ENCODE measurements at places on chromosomes 2 and 18. TPM values are rescaled to one million over a fixed set of nuclear protein-coding genes. Genes with fewer than 3 reads are reported as not detected.

DNA sequence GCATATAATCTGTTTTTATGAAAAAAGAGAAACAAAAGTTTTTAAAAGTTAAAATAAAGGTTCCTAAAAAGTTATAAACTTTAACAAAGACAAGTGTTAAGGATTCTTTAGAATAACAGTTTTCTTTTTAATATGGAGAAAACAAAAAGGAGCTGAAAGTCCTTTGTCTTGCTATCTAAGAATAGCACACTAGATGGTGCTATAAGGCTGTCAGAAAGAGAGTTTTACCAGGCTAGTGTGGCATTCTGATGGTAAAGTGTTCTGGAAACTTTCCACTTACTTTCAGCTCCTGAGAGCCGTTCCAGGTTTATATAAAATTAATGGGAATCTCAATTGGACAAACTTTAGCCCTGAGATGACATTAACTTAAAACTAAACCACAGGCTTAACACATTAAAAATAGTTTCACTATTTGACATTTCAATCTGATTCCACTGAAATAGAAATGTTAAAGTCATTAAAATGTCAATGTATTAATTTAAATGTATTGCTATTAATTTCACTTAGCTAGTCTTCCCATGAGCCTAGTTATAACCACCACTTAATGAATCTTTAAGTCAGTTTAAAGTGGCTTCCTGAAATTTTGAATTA, 3.7 kb downstream of the FBXO48 start:
- no peak overlapping the region for H3K27ac ChIP-seq
- H3K4me1 ChIP-seq = no peaks in the 10 kb centered on the region
- H3K36me3 ChIP-seq = no peaks in the 10 kb centered on the region
- DNase-seq = no peak
- H3K4me3 ChIP-seq = no peak overlapping the region

The CRYGD gene
- not detected for total RNA-seq

The COL5A2 gene
- total RNA-seq = 10.2 TPM

The KLHL30 gene
- total RNA-seq = 0.27 TPM

GRCh38 chr18:55073834-55074233, 114.6 kb upstream of the CCDC68 start:
- no peak overlapping the region for H3K27ac ChIP-seq
- no peaks in the 10 kb centered on the region for H3K4me1 ChIP-seq
- no peak for DNase-seq
- H3K27me3 ChIP-seq = no peaks in the 10 kb centered on the region

GRCh38 chr2:236689981-236690380, 120.4 kb downstream of the ACKR3 start:
- no peaks in the 10 kb centered on the region for H3K4me1 ChIP-seq
- no peak overlapping the region for H3K27ac ChIP-seq
- H3K27me3 ChIP-seq = no peaks in the 10 kb centered on the region
- H3K4me3 ChIP-seq = no peak overlapping the region
- H3K36me3 ChIP-seq = no peaks in the 10 kb centered on the region

GRCh38 chr2:55560855-55561254, 41.3 kb downstream of the CFAP36 start:
- H3K4me1 ChIP-seq = no peaks in the 10 kb centered on the region
- no peaks in the 10 kb centered on the region for H3K36me3 ChIP-seq
- no peak for DNase-seq
- H3K27ac ChIP-seq = no peak overlapping the region
- H3K27me3 ChIP-seq = no peaks in the 10 kb centered on the region
- no peak overlapping the region for H3K4me3 ChIP-seq

GRCh38 chr2:188765522-188766470, 208.4 kb upstream of the COL3A1 start:
- no peak overlapping the region for H3K4me3 ChIP-seq
- H3K4me1 ChIP-seq = no peaks in the 10 kb centered on the region
- H3K27me3 ChIP-seq = no peaks in the 10 kb centered on the region
- H3K27ac ChIP-seq = no peak overlapping the region
- no peaks in the 10 kb centered on the region for H3K36me3 ChIP-seq
- DNase-seq = no peak

- H3K4me1 ChIP-seq = no peaks in the 10 kb centered on the region
- H3K36me3 ChIP-seq = no peaks in the 10 kb centered on the region
- no peak overlapping the region for H3K4me3 ChIP-seq
Observed at GRCh38 chr2:54325148-54325547, 69.1 kb upstream of the TSPYL6 start.

GRCh38 chr2:104836841-104837240, 17.1 kb upstream of the POU3F3 start:
- no peak for DNase-seq
- H3K27me3 ChIP-seq = no peaks in the 10 kb centered on the region
- no peak overlapping the region for H3K27ac ChIP-seq
- no peaks in the 10 kb centered on the region for H3K4me1 ChIP-seq
- H3K4me3 ChIP-seq = no peak overlapping the region
- no peaks in the 10 kb centered on the region for H3K36me3 ChIP-seq

The STK11IP gene
- total RNA-seq = 19.4 TPM

DNA sequence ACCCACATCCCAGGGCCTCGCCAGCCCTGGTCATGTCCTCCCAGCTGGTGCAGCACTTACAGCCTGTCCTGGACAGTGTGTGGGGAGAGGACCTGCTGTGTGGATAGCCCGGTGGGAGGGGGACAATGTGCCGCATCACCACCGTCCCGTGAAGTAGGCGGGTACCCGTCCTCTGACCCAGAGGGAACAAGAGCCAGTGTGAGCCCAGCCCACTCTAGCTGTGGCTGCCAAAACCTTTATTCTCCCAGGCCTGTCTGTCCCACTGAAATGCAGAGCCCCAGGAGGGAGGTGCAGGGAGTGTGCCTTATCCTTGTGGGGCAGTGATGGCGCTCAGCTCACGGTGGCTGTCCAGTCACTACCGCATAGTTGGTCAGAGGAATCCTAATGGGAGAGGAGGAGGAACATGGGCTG, 1.7 kb downstream of the TRAF3IP1 start:
- no peaks in the 10 kb centered on the region for H3K27me3 ChIP-seq
- no peak for DNase-seq
- no peaks in the 10 kb centered on the region for H3K36me3 ChIP-seq
- H3K27ac ChIP-seq = no peak overlapping the region

The ARHGAP15 gene
- 203 TPM for total RNA-seq

DNA sequence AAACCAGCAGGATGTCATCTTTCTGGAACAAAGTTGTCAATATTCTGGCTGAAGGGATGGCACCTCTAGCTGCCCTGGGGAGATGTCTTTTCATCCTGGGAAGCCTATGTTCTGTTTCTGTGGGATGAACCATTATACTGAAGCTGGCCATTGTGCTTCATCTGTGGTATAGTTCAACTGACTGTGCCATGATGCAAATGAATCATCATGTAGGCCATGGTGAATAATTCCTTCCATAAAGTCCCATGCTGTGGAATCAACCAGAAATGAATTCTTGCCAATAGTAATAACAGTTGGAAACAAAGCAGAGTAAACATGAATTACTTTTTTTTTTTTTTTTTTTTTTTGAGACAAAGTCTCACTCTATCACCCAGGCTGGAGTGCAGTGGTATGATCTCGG, 64.1 kb upstream of the CNGA3 start:
- no peak overlapping the region for H3K4me3 ChIP-seq
- H3K27me3 ChIP-seq = no peaks in the 10 kb centered on the region
- no peak overlapping the region for H3K27ac ChIP-seq

- DNase-seq = no peak
- H3K36me3 ChIP-seq = no peaks in the 10 kb centered on the region
- no peaks in the 10 kb centered on the region for H3K4me1 ChIP-seq
Observed at GRCh38 chr18:67068608-67069007, 447.9 kb downstream of the DSEL start.

DNA sequence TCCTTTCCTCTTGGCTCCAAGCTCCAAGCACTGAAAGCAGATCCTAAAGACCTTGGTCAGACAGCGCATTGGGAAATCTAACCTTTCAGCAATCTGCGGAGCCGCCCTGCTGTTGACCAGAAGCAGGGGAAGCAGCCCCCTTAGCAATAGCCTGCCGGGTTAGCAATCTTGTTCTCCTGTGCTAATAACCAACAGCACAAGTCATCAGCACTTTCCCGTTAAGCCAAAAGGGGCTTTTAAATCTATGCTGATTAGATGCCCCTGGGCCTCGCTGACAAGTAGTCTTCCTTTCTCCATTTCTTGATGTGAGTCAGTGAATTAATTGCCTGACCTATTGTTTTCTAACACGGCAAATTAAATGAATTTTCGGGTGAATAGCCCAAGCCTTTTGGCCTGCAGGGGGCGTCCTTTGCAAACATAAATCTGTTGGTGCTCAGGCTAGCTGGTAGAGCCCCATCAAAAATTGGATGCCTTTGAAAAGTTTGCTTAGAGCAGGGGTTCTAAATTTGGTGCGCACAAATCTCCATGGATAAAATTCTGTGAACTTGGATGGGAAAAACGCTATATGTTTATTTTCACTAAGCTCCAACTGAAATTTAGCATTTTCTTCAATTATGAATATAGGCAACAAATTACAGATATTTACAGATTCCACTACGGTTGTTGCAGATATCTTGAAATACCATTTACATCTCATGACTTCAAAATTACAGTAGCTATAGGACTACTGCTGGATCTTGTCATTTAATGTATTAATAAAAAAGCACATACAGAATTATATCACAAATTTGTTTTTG, 24.6 kb downstream of the MAIP1 start:
- no peaks in the 10 kb centered on the region for H3K36me3 ChIP-seq
- H3K4me1 ChIP-seq = no peaks in the 10 kb centered on the region
- H3K27me3 ChIP-seq = no peaks in the 10 kb centered on the region
- no peak overlapping the region for H3K4me3 ChIP-seq

DNA sequence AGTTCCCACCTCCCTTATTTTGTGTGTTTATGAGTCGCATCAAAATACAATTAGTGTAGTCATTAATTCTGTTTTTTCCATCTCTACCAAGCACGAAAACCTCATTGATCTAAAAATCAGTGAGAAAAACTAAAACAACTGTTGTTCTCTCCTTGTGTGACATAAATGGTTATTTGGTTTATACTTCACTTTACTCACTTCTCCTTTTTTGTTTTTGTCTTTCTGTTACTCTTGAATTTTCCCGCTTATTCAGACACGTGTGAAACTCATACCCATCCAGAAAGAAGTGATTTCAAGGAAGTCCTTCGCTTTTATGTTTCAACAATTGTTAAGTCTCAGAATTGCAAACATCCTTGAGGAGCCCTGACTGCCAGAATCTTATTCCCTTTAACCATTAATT, 121.6 kb downstream of the EML6 start:
- no peak for DNase-seq
- no peaks in the 10 kb centered on the region for H3K4me1 ChIP-seq
- no peak overlapping the region for H3K27ac ChIP-seq
- no peaks in the 10 kb centered on the region for H3K36me3 ChIP-seq

GRCh38 chr2:128474036-128474955, 155.6 kb upstream of the HS6ST1 start:
- no peaks in the 10 kb centered on the region for H3K4me1 ChIP-seq
- no peaks in the 10 kb centered on the region for H3K27me3 ChIP-seq
- no peaks in the 10 kb centered on the region for H3K36me3 ChIP-seq
- H3K27ac ChIP-seq = peak overlapping the region; percentile 48

DNA sequence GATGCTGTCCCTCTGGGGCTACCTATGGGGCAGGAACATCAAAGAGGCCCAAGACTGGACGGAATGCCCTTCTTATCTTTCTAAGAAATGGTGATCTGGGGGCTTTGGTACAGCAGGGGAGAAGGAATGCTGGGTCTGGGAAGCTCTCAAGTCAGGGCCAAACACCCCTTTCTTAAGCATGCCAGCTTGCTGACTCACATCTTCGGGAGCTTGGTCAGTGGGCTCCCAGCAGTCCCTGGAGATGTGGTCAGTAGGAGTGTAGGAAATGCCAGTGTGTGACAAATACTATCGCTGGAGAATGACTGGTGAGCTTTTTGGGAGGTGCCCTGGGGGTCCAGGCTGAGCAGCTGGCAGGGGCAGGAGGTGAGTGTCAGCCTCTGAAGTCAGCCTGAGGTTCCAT, 105.0 kb upstream of the CDC42EP3 start:
- H3K4me3 ChIP-seq = no peak overlapping the region
- H3K36me3 ChIP-seq = no peaks in the 10 kb centered on the region
- H3K4me1 ChIP-seq = no peaks in the 10 kb centered on the region

DNA sequence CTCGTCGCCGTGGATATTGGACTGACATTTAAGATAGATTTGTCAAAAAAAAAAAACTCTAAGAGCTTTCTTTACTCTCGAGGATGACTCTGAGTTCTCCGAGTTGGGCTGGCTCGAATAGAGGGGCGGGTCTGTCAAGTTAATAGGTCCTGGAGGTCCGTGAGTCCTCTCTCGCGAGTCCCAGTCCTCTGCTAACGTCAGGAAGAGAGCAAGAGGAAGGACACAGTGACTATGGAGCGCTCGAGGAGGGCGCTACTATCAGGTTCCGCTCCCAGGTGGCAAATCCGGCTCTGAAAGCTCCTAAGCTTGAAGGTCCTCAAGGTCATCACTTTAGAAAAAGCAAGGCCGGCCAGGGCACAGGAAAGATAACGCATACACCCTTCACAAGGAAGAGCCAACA, 404 bp upstream of the AKAIN1 start:
- H3K4me1 ChIP-seq = no peaks in the 10 kb centered on the region
- H3K36me3 ChIP-seq = no peaks in the 10 kb centered on the region
- no peak overlapping the region for H3K4me3 ChIP-seq
- no peak for DNase-seq
- H3K27me3 ChIP-seq = no peaks in the 10 kb centered on the region

- H3K4me1 ChIP-seq = no peaks in the 10 kb centered on the region
- DNase-seq = no peak
- no peaks in the 10 kb centered on the region for H3K27me3 ChIP-seq
- no peak overlapping the region for H3K4me3 ChIP-seq
Observed at GRCh38 chr2:73870084-73870483, 22.7 kb upstream of the ACTG2 start.

DNA sequence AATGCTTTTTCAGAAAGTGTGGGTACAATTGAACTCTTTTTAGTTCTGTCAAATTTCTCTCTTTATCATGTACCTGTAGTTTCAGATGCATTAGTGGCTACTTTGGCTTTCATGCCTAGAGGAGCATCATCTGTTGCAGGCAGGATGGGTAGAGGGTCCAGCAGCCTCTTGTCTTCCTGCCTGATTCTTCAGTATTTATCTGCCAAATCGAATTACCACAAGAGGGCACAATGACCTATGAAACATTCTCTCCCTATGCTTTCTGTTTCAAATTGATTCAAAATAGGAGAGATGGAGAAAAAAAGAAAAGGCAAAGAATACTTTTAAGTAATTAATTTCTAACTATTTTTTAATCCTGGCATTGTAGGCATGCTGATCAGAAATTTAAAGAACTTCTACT, 477.2 kb downstream of the TRIB2 start:
- H3K4me3 ChIP-seq = no peak overlapping the region
- no peaks in the 10 kb centered on the region for H3K4me1 ChIP-seq
- DNase-seq = no peak
- no peak overlapping the region for H3K27ac ChIP-seq
- no peaks in the 10 kb centered on the region for H3K36me3 ChIP-seq

The C2orf80 gene
- not detected for total RNA-seq

DNA sequence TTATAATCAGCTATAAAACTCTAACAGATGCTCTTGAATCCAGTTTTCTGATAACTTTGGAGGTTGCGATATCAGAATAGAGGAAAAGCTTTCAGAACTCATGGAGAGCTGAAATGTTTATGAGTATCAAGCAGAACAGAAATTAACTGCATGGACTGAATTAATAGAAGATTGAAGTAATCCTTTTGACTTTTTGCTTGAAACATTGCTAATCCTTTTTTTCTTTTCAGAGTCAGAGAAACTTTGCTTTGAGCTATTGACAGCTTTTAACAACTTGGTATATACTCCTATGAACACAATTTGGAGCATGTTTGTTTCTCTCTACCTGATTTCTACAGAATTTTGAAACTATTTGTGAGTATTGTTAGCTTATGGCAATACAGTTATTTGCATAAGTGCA, 1254.8 kb downstream of the LRP1B start:
- H3K36me3 ChIP-seq = no peaks in the 10 kb centered on the region
- no peaks in the 10 kb centered on the region for H3K4me1 ChIP-seq
- no peak overlapping the region for H3K4me3 ChIP-seq
- no peaks in the 10 kb centered on the region for H3K27me3 ChIP-seq
- no peak for DNase-seq
- H3K27ac ChIP-seq = no peak overlapping the region
